ENCODE measurements at places on chromosomes 11 and 22. TPM values are rescaled to one million over a fixed set of nuclear protein-coding genes. Genes with fewer than 3 reads are reported as not detected.

Gene KCNJ1
- polyA plus RNA-seq: 0.01 TPM

Gene SYNGR1
- 6.1 TPM for polyA plus RNA-seq

Gene AP2A2
- 33.8 TPM for polyA plus RNA-seq

Gene INPP5J
- polyA plus RNA-seq: 1.2 TPM

Gene SMIM35
- polyA plus RNA-seq: 0.15 TPM

Gene KDM4E
- not detected for polyA plus RNA-seq

Gene TKFC
- polyA plus RNA-seq: 44.4 TPM

Gene GPR83
- polyA plus RNA-seq: 0.10 TPM

Gene PLEKHA7
- polyA plus RNA-seq: 13.6 TPM

Gene NEFH
- 0.22 TPM for polyA plus RNA-seq

Gene TBX10
- polyA plus RNA-seq: not detected

Gene SERPING1
- polyA plus RNA-seq: 214 TPM

Gene OOSP2
- not detected for polyA plus RNA-seq

Gene SEPTIN3
- polyA plus RNA-seq: 1.3 TPM

Gene ADAMTS8
- polyA plus RNA-seq: 18.3 TPM

Gene ACTN3
- 0.04 TPM for polyA plus RNA-seq

Gene WNT11
- polyA plus RNA-seq: 1.5 TPM

Gene TMPRSS4
- 8.8 TPM for polyA plus RNA-seq

Gene ZC3H12C
- 4.0 TPM for polyA plus RNA-seq

Gene MFRP
- not detected for polyA plus RNA-seq

Gene C11orf97
- 7.4 TPM for polyA plus RNA-seq

Gene CLDN5
- polyA plus RNA-seq: 406 TPM

Gene ATM
- polyA plus RNA-seq: 17.0 TPM

Gene GGTLC3
- 10.5 TPM for polyA plus RNA-seq

All from lung (tissue), 17 donors.